Activated CD4-positive, alpha-beta T cell treated with anti-CD3 and anti-CD28 coated beads, Interleukin-2, amount 50 U/mL, for 48 hours (primary cell): ENCODE measurements at places on chromosomes 4 and X.

- DNase-seq: no peak
Observed at GRCh38 chrX:25202827-25203226, 187.1 kb upstream of the ARX start.

GRCh38 chr4:8303081-8303480 is 33.5 kb downstream of the HTRA3 start:
- DNase-seq: no peak

DNA sequence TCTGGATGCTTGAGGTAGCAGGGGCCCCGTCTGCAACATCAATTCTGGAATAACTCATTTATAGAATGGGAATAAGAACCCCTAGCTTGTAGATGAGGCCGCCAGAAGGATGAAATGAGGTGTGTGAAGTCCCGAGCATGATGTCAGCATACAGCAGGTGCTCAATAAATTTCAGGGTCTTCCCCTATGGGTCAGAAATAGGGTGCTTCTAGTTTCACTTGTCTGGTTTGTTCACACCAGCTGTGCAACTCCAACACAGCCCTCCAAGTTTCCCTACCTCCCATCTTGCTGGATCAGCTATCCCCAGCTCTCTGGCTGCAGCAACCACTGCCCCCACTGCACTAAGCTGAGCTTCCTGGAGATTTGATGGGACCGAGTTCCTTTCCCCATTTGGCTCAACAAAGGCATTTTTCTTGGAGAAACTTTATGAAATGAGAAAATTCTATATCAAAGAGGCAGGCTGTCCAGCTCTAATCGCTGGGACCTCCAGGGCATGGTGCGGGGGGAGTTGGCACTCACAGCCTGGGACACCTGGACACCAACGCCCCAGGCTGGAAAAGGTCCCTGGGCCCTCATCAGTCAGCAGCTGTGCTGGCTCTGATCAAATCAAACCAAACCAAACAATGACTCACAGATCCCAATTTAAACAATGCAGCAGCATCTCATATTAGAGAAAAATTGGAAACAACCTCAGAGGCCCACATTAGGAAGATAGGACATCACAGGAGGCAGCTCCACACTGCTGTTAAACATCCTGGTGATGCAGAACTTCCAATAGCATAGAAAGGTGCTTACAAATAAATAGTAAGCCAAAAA is 13.3 kb downstream of the SLC2A9 start:
- no peak for DNase-seq

DNA sequence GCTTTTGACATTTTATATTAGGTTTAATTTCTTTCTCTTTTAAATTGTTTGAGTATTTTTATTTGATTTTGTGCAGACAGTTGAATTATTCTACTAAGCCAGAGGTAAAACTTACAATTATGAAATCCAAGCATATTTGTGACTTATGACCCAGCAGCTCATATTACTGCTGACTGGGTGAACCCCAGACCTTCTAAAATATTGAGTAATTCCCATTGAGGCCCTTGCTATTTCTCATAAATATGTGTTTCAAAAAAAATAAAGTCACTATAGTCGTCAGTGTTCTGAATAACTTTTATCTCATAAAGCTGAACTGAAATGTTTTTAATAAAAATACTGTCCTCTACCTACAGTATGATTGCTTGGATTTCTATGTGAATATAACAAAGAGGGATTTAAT is 303.1 kb downstream of the IQCM start:
- DNase-seq: no peak

DNA sequence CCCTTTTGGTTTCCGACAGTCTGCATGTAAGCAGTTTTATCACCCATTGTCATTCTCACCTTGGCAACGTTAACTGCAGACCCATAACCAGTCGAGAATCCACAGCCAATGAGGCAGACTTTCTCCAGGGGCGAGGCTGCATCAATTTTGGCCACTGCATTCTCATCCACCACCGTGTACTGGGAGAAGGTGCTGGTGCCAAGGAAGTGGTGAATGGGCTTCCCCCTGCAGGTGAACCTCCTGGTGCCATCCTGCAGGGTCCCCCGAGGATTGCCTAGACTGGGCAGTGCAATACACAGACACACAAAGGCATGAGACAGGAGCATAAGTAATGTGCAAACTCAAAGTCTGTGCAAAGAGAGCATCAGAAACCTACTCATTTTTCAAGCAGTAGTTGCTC is 5.4 kb downstream of the ADH1B start:
- DNase-seq: no peak

DNA sequence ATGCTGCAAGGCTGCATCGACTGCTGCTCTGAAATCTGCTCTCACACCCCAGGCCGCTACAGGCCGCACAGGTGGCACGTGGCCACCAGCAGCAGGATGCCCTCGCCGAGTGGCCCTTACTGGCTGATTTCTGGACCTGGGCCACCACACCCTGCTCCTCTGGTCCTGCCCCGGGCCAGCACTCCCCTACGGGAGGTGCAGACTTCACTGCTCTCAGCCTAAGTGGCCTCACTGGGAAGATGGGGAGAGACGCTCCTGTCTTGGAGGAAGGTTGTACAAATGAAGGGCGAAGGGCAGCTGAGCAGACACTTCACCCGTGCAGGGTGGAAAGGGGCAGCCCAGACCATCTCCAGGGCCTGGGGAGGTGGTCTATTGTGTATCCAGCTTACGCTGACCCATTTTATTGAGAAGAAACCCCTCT is 72.5 kb downstream of the ACOX3 start:
- DNase-seq: no peak

- DNase-seq: no peak
Observed at GRCh38 chr4:180377741-180378140, 1865.5 kb upstream of the TENM3 start.

- no peak for DNase-seq
Observed at GRCh38 chrX:77426811-77427210, 20.4 kb upstream of the FGF16 start.

DNA sequence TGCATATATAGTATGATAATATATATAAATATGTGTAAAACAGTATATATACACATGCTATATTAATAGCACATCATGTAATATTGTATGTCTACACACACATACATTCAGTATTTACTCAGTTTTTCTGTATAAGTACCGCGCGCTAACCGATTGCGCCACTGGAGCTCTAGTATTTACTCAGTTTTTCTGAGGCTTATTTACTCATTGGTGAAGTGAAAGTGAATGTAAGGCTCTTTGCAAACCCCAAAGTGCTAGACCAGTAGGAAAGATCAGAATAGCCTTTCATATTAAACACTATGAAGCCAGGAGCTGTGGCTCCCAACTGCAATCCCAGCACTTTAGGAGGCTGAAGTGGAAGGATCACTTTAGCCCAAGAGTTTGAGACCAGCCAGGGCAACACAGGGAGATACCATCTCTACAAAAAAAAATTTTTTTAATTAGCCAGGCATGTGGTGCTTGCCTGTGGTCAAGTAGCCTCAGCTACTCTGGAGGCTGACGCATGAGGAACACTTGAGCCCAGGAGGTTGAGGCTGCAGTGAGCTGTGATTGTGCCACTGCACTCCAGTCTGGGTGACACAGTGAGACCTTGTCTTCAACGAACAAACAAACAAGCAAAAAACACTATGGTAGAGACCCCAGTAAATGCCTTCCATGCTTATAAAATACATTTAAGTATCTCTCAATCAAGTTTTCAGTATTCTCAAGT is 125.8 kb downstream of the KIT start:
- no peak for DNase-seq

DNA sequence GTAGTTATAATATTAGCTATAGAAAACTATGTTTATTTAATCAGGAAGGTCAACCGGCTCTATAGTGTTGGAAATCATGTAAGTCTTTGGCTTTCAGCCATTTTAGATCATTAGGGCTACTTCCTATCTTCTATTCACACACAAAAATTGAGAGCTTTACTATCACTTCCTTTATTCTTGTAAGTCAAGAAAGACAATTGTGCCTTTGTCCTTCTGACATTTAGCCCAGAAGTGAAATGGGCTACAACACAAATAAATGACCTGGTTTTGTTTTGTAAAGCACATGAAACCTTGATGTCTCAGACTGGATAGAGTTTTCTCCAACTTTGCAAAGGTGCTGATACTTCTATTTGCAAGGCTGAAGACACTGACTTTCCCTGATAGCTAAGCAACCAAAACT is 122.4 kb upstream of the ACSL4 start:
- no peak for DNase-seq

DNA sequence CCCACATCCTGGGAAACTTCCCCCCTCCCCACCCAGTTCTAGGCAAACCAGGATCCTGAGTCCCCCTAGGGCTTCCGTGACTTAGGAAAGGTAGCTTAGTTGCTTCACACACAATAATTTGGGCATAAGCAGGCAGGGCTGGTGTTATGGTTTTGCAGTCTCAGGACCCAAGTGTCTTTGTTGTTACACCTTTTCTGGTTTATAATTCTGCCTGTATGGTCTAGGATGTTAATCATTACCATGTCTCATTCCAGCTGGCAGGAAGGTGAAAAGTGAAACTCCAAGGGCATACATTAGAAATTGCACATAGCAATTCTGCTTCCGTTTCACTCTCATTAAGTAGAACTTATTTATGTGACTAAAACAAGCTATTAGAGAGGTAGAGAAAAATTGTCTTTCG is 16.8 kb downstream of the UGT8 start:
- no peak for DNase-seq

DNA sequence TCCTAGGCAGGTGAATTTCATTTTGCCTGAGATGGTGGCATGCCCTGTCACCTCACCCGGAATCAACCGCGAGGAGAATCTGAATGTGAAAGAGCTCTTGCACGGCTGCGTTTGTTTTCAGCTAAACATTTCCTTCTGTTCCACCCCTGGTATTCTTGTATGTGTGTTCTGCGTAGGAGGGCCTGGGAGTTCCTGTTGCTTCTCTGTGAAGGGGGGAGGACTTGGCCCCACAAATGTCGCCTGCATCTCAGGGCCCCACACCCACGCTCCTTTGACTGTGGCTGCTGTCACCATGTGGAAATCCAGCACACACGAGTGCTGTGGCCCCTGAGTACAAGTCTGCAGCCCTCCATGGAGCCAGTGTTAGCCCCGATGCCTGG is 45.8 kb upstream of the CLCN4 start:
- peak; percentile 75 for DNase-seq

DNA sequence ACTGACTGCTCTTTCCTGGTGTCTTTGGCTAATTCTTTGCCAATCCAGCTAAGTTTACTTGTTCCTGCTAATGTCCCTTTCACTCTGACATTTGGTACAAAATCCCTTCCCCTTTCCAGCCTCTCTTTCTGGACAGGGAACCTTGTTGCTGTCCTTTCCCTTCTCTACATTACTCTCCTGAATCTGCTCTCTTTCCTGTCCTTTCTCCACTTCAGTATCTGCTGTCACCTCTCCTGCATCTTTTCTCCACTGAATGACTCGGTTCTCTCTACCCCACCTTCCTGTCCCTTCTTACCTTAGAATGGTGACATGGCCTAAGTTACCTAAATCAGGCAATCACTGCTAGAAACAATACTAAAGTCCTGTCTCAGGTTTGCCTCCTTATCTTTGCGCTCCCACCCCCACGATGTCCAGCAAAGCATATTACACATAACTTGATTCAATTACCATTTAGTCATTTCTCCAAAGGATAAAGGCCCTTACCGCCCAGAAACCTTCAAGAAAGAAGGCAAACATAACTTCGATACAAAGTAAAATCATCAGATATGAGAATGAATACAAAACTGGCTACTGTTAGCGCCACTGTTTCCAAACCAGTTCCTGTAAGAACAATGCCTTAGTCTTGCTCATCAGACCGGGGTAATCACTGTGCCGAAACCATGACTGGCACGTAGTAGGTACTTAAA is 890 bp downstream of the BOD1L1 start:
- no peak for DNase-seq

DNA sequence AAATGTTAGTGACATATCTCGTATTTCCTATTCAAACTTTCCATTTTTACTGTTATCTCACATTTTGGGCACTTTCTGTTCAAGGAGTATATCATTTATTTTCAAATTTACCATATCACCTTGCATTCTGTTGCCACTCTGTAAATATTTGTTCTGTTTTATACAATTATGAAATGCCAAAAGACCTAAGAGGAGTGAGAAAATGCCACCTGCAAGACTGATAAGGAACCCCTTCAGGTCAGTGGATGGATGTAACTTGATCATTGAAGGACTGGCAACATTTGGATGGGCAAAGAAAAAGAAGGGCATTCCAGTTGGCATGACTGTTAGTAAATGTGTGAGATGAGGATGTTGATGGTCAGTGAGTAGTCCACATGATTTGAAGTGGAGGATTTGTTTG is 79.1 kb downstream of the OTC start:
- DNase-seq: no peak

- peak; percentile 22 for DNase-seq
Observed at GRCh38 chrX:119758731-119759247, 401 bp downstream of the SOWAHD start.

DNA sequence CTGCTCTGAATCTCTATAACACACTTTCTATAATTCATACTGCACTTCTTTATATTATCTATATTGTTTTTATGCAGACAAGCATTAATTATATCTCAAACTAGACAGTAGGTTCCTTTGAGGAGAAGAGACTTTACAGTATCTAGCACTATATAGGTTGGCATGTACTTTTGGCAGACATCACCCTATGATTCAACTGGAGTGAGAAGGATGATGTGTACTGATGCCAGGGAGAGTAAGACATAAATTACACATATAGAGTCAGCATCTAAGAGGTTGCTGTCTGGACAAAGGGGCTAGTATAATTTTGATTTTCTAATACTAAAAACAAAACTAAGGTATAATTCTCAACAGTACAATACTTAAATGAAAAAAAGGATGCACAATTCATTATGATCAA is 5.1 kb upstream of the RBM41 start:
- DNase-seq: no peak

DNA sequence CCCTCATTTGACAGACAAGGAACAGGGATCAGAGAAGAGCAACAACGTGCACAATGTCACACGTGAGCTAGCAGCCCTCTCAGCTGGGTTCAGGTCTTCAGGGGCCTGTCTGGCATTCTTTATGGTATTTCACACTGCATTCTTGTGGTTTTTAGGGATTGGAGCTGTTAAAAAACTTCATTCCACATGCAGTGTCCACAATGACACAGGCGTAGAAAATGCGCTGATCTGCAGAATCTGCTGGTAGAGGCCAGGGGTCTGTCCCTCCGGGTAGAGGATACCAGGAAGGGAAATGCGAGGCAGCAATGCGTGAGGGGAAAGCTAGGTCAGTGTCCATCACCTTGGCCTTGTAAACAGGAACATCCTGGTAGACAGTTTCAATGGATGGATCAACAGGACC is 36.6 kb downstream of the MAP7D3 start:
- DNase-seq: no peak

DNA sequence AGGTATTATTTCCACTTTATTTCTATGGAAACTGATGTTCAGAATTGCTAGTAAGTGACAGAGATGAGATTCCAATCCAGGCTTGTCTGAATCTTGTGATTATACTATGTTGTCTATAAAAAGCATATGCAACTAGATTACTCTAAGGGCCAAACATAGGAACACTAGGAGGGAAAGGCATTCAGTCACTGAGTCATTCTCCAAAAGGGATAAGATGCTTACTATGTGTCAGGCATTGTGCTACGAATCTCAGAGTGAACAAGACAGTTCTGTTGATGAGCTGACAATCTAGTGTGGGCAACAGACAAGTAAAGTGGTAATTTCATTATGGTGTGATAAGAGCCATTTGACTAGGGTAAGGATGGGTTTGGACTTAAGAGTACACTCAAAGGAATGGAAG is 77.2 kb downstream of the RASL11B start:
- DNase-seq: no peak

- no peak for DNase-seq
Observed at GRCh38 chrX:1741816-1742394, 127.0 kb downstream of the ASMT start.
